ENCODE measurements at places on chromosomes 2 and 18.

DNA sequence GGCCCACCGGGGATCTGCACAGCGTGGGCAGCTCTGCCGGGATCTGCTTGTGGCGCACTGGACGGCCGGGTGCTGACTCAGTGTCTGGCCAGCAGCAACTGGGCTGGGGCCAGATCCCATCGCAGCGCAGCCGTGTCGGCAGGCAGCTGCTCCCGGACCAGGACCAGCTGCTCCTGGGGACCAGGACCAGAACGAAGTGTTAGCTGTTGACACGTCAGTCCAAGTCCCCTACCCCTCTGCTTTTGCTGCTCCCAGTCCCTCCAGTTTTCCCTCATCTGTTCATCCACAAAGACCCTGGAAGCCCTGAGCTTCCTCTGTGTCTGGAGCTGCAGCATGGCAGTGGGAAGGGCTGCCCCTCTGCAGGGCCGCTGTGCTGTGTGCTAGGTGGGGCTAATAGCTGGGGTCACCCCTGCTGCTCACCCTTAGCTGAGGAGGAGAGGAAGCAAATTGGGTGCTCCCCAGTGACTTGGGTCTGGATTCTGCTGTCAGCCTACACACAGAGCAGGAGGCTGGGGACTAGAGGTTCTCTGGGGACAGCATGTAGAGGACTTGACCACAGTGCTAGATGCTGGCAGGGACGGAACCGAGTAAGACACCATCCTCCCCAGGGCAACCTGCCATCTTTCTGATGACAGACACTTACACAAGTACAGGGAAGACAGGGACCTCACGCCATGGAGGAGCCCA is 16.9 kb upstream of the KIF1A start:
- no peak for DNase-seq

- DNase-seq: no peak
Observed at GRCh38 chr2:154425994-154426393, 272.5 kb upstream of the KCNJ3 start.

DNA sequence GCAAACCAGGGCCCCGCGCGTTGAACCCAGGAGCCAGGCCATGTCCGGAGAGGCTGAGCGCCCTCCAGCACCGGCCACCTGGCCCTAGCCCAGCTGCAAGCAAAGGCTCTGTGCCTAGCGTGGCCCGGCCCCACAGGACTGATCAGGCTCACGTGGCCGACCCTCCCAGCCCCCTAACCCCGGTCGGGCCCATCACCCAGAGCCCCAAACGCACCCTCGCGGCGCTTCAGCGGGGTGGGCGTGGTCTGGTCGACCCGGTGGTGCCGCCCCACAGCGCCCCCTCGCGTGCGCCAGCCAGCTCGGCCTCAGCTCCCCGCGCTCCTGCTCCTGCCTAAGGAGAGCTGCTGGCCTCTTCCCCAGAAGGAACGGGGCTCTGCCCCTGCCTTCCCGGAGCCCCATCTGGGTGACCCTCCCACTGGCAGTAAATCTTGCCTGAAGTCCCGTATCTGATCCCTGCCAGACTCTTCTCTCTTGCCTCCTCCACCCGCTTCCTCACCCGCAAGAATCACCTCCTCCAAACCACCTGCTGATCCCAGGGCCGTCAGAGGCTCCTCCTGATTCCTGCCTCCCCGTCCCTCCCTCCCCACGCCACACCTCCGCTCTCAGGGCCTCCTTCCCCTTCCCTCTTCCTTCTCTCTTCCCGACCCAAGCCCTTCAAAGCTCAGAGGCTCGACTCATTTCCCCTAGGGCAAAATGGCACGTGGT is 12.3 kb upstream of the TEX51 start:
- DNase-seq: peak; percentile 78

DNA sequence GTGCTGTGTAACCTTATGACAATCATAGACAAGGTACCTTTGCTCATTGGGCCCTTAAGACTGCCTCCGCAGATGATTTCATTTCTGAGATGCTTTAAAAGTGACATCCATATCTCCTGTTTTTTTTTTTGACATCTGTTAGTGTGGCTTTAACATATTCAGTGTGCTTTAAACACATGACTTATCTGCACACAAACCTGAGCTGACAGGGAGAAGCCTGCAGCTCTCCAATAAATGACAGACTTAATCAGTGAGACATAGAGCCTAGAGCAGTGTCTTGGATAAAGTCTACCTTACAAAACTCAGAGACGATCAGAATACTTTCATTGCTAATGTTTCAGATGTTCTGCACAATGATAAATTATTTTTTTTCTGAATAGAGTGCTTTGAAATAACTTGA is 130.7 kb downstream of the UBE2E3 start:
- no peak for DNase-seq

DNA sequence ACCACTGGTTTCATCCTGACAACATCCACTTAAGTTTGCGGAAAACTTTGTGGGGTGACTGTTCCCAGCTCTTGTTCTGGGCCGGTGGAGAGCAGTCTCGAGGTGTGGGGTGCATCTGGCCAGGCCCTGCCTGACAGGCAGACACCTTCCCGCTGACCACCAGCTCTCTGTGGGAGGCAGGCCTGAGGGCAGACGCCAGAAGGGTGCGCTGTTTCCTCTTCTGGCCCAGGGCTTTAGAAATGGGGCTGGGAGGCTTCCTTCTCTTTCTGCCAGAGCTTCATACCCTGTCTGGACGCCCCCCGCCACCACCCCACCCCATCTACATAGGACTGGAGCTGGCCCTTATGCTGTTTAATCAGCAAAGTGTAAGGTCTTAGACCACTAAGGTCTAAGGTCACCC is 263.8 kb downstream of the LOXHD1 start:
- no peak for DNase-seq

DNA sequence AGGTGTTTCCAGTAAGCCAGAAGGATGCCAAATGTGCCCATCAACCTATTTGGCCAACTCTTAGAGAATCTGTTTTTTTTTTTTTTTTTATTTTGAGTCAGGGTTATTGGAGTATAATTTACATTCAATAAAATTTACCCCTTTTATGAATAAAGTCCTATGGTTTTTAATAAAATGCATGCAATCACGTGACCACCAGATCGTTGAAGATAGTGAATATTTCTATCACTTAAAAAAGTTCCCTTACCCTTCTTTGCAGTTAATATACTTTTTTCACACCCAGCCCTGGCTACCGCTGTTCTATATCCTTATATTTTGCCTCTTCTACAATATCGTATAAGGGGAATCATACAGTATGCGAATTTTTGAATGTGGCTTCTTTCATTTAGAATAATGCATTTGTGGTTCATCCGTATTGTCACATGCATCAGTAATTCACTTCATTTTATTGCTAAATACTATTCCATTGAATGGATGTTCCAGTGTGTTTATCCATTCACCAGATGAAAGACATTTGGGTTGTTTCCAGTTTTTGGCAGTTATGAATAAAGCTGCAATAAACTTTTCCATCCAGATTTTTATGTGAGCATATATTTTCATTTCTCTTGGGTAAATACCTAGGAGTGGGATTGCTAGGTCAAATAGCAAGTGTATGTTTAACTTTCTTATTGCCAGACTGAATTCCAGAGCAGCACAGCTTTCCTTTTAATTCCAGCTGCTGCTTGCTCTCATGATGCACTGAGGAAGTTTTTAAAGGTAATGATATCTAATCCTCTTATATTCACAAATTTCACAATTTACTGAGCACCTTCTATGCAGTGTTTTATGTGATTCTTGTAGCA is 156.3 kb upstream of the NT5C1B start:
- DNase-seq: no peak

- no peak for DNase-seq
Observed at GRCh38 chr18:58526425-58527284, 102.2 kb downstream of the ALPK2 start.

GRCh38 chr2:207975921-207976320 is 49.4 kb downstream of the PLEKHM3 start:
- no peak for DNase-seq

- DNase-seq: no peak
Observed at GRCh38 chr2:135850892-135851668, 14.1 kb upstream of the LCT start.

DNA sequence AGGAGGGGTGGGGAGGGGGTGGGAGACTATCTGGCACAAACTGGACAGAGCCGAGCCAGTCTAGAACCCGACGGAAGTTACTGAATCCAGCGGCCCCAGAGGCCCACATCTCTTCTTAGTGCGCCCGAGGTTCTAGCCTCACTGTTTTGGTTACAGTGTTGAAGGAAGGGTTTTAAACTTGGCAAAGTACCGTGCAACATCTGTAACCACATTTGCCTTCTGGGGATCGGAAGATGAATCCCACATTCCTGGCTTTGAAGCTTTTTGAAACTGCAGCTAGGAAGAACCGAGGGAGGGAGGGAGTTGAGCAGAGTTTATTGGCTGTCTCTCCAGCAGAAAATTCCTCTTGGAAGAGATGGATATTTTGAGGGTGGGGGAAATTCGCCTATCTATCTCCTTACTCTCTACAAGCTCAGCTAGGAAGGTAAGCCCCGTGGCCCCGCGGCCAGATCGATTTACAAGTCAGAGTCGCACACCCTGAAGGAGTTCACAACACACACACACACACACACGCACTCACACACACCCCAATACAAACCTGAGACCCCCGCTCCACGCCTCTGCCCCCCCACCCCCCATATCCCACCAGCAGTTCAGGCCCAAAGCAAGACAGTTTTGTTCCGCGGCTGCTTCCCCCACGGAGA is 1.0 kb downstream of the ACVR1 start:
- no peak for DNase-seq

GRCh38 chr2:199956062-199956380 is 639 bp downstream of the MAIP1 start:
- no peak for DNase-seq

DNA sequence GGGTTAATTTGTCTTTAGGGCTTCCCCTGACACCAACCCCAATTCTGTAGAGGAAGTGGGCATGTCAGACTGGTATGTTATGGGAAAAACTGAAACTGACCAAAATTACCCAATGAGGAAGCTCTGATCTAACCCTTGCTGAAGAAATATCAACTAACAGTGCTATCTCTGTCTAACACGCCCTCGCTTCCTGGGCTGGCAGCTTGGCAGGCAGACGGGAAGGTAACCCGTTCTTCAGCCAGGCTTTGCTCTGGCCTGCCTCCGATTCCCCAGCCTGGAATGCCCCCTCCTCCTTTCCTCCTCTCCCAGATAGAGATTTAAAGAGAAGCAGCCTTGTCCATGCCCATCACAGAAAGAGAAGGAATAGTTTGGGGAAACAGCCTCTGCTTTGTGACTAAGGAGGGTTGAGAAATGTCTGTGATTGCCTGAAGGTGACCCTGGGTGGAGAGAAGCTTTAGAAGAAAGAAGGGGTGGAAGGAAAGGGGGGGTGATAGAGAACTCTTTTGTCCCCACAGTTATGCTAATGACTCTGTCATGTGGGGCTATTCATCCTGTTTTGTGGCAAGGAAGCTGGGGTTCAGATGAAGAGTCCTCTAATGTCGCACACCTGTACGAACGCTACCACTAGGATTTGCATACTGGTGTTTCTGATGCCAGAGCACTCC is 15.4 kb downstream of the HK2 start:
- no peak for DNase-seq

DNA sequence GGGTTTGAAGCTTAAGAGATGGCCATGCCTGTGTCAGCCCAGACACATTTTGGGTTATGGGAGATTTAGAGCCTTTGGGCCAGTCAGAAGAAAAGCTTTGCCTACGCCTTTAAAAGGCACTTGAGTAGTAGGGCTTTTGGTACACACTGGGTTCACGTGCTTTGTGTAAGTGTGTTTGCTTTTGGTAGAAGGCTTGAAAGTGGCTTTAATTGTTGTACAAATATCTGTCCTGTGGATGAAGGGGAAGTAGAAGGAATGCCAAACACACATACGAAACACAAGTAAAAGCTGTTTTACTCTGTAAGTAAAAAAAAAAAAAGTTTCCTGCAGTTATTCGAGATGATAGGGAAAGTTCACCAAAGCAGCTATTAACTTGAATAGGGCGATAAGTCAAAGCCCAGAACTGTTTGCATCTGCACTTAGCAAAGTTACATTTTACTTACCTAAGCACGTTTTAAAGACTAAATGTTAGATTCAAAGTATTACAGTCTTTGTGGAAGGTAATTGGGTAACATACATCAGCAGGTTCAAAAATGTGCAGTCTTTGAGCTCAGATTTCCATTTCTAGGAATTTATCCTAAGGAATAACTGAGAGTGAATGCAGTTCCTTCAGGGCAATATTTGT is 75.4 kb downstream of the STK25 start:
- DNase-seq: peak; percentile 13

GRCh38 chr2:72180351-72180750 is 32.7 kb upstream of the CYP26B1 start:
- no peak for DNase-seq

GRCh38 chr2:233395687-233396086 is 41.4 kb downstream of the DGKD start:
- DNase-seq: no peak

DNA sequence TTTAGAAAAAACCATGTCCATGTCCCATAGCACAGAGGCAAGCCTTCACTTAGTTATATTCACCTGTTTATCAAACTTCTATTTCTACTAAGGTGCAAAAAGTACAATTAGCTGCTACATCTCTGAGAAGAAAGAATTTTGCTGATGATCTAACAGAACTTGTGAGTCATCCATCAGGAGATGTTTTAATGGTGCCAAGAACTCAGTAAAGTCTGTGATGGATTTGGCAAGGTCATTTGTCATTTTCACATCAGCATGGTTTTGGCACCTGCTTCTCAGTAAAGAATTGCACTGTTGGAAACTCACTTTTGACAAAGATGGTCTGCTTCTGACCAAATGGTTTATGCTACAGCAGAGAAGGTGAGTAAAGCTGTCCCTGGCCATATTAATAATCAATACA is 195.7 kb upstream of the TMEFF2 start:
- DNase-seq: no peak

- DNase-seq: no peak
Observed at GRCh38 chr18:22550861-22551260, 133.1 kb upstream of the CTAGE1 start.

- no peak for DNase-seq
Observed at GRCh38 chr2:171210864-171211431, 50.3 kb upstream of the TLK1 start.

DNA sequence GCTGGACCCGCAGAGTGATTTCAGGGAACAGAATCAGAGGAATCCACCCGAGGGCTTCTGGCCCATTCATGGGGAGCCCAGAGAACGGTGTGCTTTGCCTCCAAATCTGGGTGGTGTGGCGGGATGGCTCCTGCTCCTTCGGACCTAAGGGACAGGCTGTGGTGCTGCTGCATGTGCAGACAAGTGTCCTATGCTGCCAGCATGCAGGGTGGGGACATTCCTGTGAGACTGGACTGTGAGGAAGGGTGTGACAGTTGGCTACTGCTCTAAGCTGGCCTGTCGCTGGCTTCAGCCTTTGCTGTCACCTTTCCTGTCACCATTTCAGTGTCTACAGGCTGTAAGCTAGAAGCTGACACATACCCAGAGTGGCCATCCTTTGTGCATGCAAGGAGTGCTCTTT is 2.9 kb upstream of the SLC4A3 start:
- no peak for DNase-seq

DNA sequence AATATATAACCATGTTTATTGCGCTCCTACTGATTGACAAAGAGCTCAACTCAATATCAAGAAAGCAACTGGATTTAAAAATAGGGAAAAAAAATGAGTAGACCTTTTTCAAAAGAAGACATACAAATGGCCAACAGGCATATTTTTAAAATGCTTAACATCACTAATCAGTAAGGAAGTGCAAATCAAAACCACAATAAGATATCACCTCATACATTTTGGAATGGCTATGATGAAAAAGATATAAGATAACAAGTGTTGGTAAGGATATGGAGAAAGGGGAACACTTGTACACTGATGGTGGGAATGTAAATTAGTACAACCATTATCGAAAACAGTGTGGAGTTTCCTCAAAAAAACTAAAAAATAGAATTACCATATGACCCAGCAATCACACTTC is 5.6 kb upstream of the GALNT5 start:
- DNase-seq: no peak

- DNase-seq: no peak
Observed at GRCh38 chr2:102943251-102943650, 181.4 kb downstream of the TMEM182 start.
